RPMI7951 (cell line): ENCODE measurements at places on chromosomes 12 and 14. TPM values are rescaled to one million over a fixed set of nuclear protein-coding genes. Genes with fewer than 3 reads are reported as not detected.

Gene TAS2R14
- 0.98 and 1.9 TPM in 2 replicates for total RNA-seq

Gene CLEC9A
- total RNA-seq, result not detected in 2 replicates

Gene SLC24A4
- not detected in 2 replicates for total RNA-seq

Gene IL26
- total RNA-seq, result not detected in 2 replicates

Gene FAM161B
- 1.8 and 2.1 TPM in 2 replicates for total RNA-seq

Gene KRR1
- total RNA-seq, result 48.3 and 48.7 TPM in 2 replicates

Gene DNAJC22
- 7.9 and 10.4 TPM in 2 replicates for total RNA-seq

Gene SMCO2
- total RNA-seq, result not detected in 2 replicates

Gene HPD
- not detected in 2 replicates for total RNA-seq

Gene ZNF891
- 0.48 and 0.49 TPM in 2 replicates for total RNA-seq

Gene LRRC43
- 0.36 and 0.59 TPM in 2 replicates for total RNA-seq

Gene TAS2R10
- total RNA-seq, result 0.60 and 0.68 TPM in 2 replicates

Gene TAS2R42
- not detected in 2 replicates for total RNA-seq

Gene FIGNL2
- total RNA-seq, result not detected in 2 replicates
